ENCODE measurements at places on chromosomes 6 and 20.
A peak's percentile ranks its signal among the peaks of the same experiment; 100 is the strongest.

GRCh38 chr20:61934716-61935530 is 130.8 kb downstream of the TAF4 start:
- no peak for DNase-seq

- peak; percentile 24 for DNase-seq
These were observed 274.2 kb upstream of the CDH4 start for GRCh38 chr20:60977901-60978300.

DNA sequence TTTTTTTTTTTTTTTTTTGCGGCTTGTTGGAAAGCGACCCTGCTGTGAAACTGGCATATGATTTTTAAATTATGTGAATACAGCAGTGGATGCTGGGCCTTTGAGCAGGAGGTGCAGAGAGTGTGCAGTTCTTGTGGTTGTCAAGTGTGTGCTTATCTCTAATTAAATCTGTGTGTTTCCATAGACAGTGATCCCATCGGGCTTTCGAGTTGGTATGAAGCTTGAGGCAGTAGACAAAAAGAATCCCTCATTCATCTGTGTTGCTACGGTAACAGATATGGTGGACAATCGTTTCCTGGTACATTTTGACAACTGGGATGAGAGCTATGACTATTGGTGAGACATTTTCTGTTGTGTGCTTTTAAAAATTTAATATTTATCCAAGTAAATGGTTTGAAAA is 52.4 kb downstream of the L3MBTL3 start:
- DNase-seq, result no peak

GRCh38 chr6:104218116-104218515 is 641.6 kb downstream of the HACE1 start:
- no peak for DNase-seq

DNA sequence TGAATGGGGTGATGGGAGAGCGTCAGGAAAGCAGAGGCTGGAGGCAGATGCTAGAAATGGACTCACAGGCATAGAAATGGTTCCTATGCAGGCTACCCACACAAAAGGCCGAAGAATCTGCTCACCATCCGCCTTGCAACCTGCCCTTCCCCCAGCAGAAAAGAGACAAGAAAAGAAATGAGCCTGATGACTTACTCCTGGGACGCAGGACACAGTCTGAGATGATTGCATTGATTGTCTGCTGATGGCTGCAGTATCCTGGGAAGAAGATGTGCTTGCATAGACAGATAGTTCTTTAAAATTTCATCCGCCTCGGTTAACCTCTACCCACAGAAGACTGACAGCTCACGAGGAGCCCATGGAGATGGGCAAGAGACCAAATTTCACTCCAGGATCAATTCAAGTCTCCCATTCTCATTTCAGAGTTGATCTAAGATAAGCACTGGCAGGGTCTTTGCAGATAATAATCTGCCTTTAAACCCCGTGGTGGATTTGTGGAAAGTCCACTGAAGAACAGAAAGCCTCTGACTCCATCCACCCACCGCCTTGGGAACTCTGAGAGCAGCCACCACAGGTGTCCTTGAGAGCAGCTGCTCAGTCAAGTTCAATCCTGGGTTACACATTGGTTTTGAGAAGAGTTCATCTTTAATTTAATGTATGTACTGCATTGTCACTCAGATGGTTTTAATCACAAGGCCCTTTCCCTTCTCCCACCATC is 7.2 kb downstream of the AGPAT4 start:
- DNase-seq, result no peak

DNA sequence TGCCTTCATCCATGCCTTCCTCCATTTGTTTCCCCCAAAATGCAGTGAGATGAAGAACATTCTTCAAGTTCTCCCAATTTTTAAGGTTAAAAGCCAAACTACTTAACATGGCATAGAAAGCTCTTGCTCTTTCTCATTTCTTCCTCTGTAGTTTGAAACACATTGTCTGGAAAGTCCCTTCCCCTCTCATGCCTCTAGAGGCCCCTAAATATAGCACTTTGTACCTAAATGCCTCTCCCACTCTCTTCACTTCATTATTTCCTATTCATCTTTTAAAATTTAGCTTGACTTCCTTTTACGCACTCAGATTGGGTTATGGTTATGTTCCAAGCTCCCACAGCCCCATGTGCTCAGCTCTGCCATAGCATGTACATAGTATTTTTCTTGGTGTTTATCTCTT is 389.3 kb downstream of the HDGFL1 start:
- no peak for DNase-seq

DNA sequence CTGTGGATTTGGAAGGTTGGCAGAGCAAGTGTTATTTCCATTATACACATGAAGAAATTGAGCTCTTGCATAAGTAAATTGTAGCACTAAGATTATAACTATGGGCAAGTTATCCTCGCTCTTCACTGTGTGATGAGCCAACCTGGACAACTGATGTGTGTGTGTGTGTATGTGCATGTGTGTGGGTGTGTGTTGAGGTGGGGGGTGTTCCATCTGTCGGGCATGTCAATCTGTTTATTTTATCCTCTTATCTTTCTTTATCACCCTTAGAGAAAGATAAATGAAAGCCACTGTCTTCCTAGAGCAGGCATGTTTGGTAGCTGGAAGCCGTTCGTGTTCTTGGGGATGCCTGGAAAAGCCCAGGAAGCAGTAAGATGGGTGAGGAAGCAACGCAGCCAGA is 3.0 kb upstream of the DSP start:
- DNase-seq, result no peak

GRCh38 chr6:35508027-35508426 is 4.7 kb downstream of the TULP1 start:
- no peak for DNase-seq

DNA sequence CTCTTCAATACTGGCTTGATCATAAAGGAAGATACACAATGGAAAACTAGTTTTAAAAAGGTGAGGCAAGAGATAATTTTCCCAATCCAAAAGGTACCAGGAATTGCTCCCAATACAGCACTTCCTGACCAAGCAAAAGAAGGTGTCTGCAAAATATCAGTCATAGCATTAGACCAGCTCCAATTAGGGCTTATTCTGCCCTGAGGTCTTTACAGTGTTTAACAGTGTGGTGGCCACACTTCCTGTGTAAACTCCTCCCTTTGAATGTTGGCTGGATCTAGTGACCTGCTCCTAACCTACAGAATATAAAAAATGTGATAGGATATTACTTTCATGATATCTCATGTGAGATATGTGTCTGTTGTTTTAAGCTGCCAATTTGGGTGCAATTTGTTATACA is 57.1 kb upstream of the BTN3A2 start:
- no peak for DNase-seq

- DNase-seq, result peak; percentile 33
These were observed 143.3 kb upstream of the MAP3K7 start for GRCh38 chr6:90730151-90730673.

DNA sequence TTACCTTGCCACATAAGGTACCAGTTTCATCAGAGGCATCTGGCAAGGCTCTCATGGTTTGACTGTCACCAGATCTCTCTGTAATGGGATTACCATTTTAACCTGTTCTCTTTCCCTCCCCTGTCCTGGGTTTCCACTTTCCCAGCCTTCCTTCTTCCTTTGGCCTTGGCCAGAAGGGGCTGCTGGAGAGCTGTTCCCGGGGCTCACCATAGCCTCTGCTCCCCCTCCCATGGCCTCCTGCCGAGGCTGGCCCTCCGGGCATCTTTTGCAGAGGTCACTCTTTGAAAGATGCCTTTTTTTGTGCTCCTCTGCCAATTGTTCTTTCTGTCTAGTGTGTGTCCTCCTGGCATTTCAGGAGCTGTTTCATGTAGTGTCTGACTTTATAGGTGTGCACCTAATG is 100.7 kb upstream of the SCP2D1 start:
- DNase-seq, result no peak

GRCh38 chr20:496126-496696 is 33.9 kb upstream of the TBC1D20 start:
- DNase-seq, result no peak

GRCh38 chr6:147618927-147619326 is 110.4 kb downstream of the SAMD5 start:
- no peak for DNase-seq

DNA sequence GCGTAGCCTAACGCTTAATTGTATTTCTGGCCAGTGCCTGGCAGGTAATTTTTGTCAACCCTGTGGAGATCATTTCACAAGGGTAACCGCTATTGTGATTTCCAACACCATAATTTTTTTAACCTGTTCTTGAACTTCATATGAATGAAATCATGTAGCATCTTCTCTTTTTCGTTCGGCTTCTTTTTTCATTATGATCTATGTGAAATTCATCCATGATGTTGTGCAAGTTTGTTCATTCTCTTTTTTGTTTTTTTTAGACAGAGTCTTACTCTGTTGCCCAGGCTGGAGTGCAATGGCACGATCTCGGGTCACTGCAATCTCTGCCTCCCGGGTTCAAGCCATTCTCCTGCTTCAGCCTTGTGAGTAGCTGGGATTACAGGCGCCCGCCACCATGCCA is 42.5 kb upstream of the TGM3 start:
- DNase-seq, result no peak

GRCh38 chr20:52652271-52652670 is 319.9 kb upstream of the TSHZ2 start:
- DNase-seq, result no peak

- no peak for DNase-seq
These were observed 30.0 kb upstream of the ZNF133 start for GRCh38 chr20:18258126-18258860.

DNA sequence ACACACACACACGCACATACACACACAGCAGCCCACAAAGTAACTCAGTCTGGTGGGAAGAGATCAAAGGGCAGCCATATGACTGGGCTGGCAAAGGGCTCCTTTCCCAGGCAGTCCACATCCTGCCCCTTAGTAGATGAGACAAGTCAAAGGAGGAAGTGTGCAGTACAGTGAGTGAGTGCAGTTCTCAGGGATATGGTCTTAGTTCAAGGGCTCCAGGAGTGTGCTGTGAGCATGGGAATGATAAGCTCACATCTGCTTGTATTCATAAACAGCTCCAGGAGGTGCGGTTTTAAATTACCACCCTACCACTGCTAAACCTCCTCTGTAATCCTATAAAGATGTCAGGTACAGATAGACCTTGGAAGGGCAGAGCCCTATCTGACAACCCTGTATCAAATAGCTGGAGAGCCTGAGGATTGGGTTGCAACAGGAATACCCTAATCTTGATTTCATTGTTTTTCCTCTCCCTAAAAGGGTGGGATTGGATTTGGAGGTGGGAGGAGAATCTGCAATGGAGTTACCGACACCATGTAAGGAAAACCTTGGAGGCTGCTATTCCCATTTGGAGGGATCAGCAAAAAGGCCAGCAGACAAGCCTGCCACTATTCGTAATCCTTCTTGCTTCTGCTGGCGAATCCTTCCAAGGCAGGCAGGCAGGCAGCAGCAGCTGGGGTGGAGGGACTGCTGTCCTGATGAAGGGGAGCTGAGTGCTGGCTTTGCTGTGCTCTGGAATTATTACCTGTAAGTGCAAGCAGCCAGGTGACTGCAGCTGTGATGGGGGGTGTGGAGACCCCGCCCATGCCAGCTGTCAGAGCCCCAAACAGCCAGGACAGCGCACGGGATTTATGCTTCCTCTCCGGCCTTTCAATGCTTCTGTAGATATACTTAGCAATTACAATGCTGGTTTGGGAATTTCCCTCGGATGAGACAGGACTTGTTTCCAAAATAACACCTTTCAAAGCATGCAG is 342.7 kb downstream of the PRL start:
- DNase-seq, result no peak

DNA sequence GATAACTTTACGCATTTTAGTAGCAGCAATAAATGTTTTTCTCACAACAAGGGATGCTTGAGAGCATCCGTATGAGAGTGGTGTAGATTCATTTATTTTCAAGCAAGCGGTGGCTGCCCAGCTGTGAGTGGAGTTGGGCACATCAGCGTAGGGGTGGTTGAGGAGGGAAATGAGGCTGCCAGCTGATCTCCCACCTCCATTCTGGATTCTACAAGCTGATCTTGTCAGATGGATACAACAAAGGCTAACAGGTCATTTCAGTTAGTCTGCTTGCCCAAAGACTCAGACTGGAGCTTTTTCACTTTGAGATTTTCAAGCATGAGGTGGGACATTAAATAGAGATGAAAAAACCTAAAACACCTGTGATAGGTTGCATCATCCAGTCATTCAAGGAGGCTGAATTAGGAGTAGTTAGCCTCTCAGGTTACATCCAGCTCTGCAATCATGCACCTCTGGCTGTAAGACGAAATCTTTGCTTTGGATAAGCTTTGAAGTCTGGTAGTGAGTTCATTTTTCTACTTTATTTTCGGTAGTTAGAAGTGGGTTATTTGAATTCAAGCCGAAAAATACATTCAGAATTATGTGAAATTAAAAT is 1.9 kb upstream of the BACH2 start:
- DNase-seq, result no peak

DNA sequence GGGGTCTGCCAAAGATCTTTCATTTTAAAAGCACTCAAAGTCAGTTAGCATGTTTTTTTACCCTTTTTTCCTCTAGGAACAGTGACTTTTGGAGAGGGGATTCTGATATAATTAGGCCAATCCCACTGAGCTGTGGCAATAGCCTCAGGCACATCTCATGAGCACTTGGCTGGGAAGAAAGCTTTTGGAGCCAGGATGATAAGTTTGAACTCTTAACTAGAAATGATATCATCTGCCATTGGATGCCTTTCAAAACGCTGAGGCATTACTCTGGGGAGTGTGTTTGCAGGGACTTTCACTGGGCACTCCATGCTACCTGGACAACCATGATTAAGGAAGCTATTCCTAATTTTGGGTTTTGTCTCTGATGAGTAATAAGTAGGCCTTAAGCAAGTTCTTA is 3.7 kb downstream of the SCGN start:
- no peak for DNase-seq

DNA sequence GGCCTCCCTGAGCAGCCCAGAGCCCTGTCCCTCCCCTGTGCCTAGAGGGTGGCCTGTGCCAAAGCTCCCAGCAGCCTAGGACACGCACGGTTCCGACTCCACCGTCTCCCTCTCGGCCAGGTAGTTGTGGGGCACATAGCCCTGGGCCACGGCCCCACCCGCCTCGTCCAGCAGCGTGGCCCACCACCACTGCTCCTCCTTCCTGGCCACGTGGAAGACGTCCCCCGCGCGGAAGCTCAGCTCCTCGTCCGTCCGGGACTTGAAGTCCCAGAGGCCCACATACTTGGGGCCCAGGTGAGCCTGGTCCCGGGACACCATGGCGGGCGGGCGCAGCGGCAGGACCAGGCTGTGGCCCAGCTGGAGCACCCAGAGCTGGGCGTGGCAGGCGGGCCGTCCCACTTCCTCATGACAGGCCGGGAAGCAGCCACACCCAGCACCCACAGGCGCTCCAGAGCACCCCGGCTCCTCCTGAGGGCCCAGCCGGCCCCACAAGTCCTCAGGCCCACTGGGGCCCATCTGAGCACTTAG is at the start of gene PTK6:
TSS of gene PTK6 (minus strand) at position 380 of the 528 bp plus-strand sequence. CDS start at position 318, 62 bp downstream.
- DNase-seq, result no peak

- no peak for DNase-seq
These were observed 520.9 kb downstream of the HTR1B start for GRCh38 chr6:76942203-76942966.

GRCh38 chr6:44642870-44643522 is 255.5 kb downstream of the CDC5L start:
- peak; percentile 77 for DNase-seq

GRCh38 chr6:36035225-36035624 is 7.6 kb downstream of the MAPK14 start:
- no peak for DNase-seq

DNA sequence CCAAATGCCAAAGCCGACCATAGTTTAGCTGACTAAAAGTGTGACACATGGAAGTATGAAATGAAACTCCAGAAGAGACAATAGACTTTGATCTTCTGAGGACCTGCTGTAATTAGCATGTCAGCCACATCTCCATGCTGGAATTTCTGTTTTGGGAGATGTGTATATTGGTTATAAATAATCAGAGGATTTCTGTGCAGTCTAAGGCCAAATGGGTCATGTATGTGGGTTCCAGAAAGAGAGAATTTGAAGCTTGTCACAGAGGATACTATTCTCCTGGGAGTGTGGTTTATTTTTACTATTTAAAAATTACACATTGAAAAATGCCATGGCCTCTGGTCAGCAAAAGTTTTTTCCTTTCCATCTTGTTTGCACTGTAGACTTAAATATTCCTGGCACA is 405.5 kb upstream of the PLCB4 start:
- DNase-seq, result no peak

Measured in NCI-H1105 (cell line).